ENCODE measurements at places on chromosomes 16 and 17.

- DNase-seq = no peak
Observed at GRCh38 chr16:23131036-23131435, 18.2 kb downstream of the USP31 start.

GRCh38 chr16:57736419-57737351, 1.1 kb downstream of the KATNB1 start:
- no peak for DNase-seq

- DNase-seq = no peak
Observed at GRCh38 chr16:73794994-73795393, 501.6 kb upstream of the PSMD7 start.

GRCh38 chr17:43892647-43892952, 14.7 kb downstream of the MPP2 start:
- DNase-seq = no peak

GRCh38 chr16:51231702-51232101, 80.6 kb upstream of the SALL1 start:
- DNase-seq = no peak

- no peak for DNase-seq
Observed at GRCh38 chr17:57604771-57605674, 140.1 kb downstream of the CCDC182 start.

GRCh38 chr17:78544881-78545755, 32.1 kb downstream of the DNAH17 start:
- no peak for DNase-seq

- DNase-seq = no peak
Observed at GRCh38 chr17:37220607-37220953, 155.2 kb upstream of the C17orf78 start.

- no peak for DNase-seq
Observed at GRCh38 chr17:70286391-70286790, 117.1 kb downstream of the KCNJ2 start.

All from mesothelial cell of epicardium (in vitro differentiated cells).